ENCODE measurements at places on chromosomes 1 and 21. TPM values are rescaled to one million over a fixed set of nuclear protein-coding genes. Genes with fewer than 3 reads are reported as not detected.

The FGR gene
- 26.3 TPM for total RNA-seq

The FCRL1 gene
- total RNA-seq, result not detected

The GPR25 gene
- total RNA-seq, result not detected

The SLAMF9 gene
- total RNA-seq, result not detected

The CDCA8 gene
- 0.66 TPM for total RNA-seq

The TMEM125 gene
- total RNA-seq, result 0.20 TPM

The TBX19 gene
- 1.8 TPM for total RNA-seq

The LCE1B gene
- not detected for total RNA-seq

The ACTA1 gene
- not detected for total RNA-seq

The SNX7 gene
- 28.6 TPM for total RNA-seq

The HSD3B2 gene
- total RNA-seq, result not detected

The MANEAL gene
- 0.44 TPM for total RNA-seq

The USH2A gene
- not detected for total RNA-seq
